ENCODE measurements at places on chromosomes 2 and 18. TPM values are rescaled to one million over a fixed set of nuclear protein-coding genes. Genes with fewer than 3 reads are reported as not detected.

The FAM237A gene
- total RNA-seq: not detected

DNA sequence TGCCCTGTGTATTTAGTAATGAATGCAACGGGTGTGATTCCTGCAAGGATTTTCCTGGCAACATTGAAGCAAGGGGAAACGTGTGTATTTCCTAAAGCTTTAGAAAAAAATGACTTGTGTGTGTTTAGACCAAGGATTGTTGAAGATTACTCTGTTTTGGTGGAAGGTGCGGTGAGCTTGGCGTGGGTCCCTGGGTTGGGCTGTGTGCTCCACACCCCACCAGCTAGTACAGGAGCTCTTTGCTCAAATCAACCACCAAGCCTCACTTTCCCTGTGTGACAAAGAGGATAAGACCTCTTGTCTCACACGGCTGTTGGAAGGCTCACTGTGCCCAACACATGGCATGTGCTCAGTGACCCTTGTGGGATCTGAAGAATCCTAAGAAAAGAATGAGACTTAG, 21.4 kb upstream of the GREB1 start:
- no peak overlapping the region for H3K4me3 ChIP-seq
- H3K27ac ChIP-seq: no peak overlapping the region
- no peaks in the 10 kb centered on the region for H3K36me3 ChIP-seq
- H3K27me3 ChIP-seq: no peaks in the 10 kb centered on the region
- no peak for DNase-seq

The SLC5A7 gene
- total RNA-seq: 0.48 TPM

GRCh38 chr2:170288859-170289258, 110.9 kb downstream of the MYO3B start:
- H3K27me3 ChIP-seq: no peaks in the 10 kb centered on the region
- H3K4me1 ChIP-seq: no peaks in the 10 kb centered on the region
- no peak overlapping the region for H3K4me3 ChIP-seq
- H3K27ac ChIP-seq: no peak overlapping the region
- H3K36me3 ChIP-seq: no peaks in the 10 kb centered on the region

DNA sequence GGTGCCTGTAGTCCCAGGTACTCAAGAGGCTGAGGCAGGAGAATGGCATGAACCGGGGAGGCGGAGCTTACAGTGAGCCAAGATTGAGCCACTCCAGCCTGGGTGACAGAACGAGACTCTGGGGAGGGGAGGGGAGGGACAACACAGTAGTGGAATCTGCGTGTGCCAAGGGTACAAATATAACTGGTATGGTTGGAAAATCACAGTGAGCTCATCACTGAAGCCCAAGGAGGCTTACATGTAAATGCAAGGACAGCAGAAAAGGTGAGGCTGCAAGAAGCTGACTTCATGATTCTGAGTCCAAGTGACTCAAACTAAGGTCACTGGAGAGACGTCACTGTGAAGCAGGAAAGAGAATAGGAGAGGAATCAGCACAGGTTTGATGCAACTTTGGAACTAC, 9.2 kb downstream of the SEPTIN10 start:
- H3K4me3 ChIP-seq: no peak overlapping the region
- no peak for DNase-seq
- H3K27me3 ChIP-seq: no peaks in the 10 kb centered on the region
- no peak overlapping the region for H3K27ac ChIP-seq
- H3K36me3 ChIP-seq: no peaks in the 10 kb centered on the region

The MGAT4A gene
- 43.7 TPM for total RNA-seq

DNA sequence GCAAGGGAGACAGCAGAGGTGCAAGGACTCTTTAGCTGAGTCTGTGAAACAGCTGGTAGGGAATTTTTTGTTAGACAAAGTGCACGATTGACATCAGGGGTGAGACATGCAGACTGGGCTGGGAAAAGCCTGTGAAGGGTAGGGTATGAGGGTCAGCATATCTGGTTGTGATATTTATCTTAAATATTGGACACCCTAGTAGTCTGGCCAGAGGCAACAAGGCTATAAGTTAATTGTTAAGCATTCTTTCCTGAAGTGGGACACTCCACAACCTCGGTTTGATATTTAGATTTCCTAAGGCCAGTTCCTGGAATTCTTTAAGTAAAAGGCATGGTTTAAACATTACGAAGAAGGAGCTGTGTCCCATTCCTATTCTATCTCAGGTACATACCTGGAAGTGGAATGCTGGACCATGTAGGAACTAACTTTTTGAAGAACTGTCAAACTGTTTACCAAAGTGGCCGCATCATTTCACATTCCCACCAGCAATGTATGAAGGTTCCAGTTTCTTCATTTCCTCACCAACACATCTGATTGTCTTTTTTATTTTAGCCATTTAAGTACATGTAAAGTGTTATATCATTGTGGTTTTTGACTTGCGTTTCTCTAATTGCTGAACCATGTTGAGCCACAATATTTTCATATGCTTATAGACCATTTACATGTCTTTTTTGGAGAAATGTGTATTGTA, 22.5 kb downstream of the EHBP1 start:
- H3K27ac ChIP-seq: no peak overlapping the region
- no peaks in the 10 kb centered on the region for H3K27me3 ChIP-seq
- no peak for DNase-seq
- H3K36me3 ChIP-seq: no peaks in the 10 kb centered on the region

The NGEF gene
- total RNA-seq: 1.9 TPM

The AMER3 gene
- total RNA-seq: 0.09 TPM

GRCh38 chr2:70767699-70768589, at the start of gene ADD2:
TSS of gene ADD2 (minus strand) at chr2:70768200. CDS start at chr2:70706408, 61,792 bp downstream.
- DNase-seq: peak; percentile 68
- H3K36me3 ChIP-seq: no peaks in the 10 kb centered on the region
- H3K4me1 ChIP-seq: peaks cover 8% of the 10 kb centered on the region
- H3K4me3 ChIP-seq: peak within 1 kb of the TSS; percentile 18

- H3K4me1 ChIP-seq: no peaks in the 10 kb centered on the region
- no peaks in the 10 kb centered on the region for H3K27me3 ChIP-seq
- H3K36me3 ChIP-seq: no peaks in the 10 kb centered on the region
- H3K27ac ChIP-seq: no peak overlapping the region
- H3K4me3 ChIP-seq: no peak overlapping the region
- DNase-seq: peak; percentile 13
Measured at GRCh38 chr2:193695367-193695766, 1500.6 kb upstream of the TMEFF2 start.

DNA sequence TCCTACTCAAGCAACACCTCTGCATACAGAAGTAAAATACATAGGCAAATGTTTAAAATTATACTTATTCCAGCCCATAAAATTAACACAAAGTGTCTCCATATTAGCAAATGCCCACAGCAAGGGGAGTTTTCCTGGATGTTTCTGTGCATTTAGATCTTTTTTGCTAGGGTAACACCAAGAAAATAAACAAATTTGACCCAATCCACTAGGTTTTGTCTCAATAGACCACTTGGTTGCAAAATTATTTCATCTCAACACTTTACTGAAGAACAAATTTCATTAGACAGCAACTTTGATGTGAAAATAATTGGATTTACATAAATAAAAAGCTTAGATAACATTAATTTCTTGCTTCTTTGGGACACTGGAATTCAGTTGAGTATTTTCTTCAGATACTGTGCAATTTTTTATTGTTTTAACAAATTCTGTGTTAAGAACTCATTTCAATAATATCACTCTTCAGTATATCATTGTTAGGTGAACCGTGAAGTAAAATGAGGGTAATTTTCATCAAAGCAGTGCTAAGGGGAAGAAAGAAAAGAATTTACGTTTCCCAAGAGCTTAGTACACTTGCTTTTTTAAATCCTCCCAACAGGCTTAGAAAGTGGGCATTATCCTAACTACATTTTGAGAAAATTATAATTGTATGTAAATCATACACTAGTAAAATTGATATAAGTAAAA, 133.5 kb upstream of the TTC39C start:
- H3K27ac ChIP-seq: no peak overlapping the region
- H3K4me3 ChIP-seq: no peak overlapping the region
- peaks cover 3% of the 10 kb centered on the region for H3K4me1 ChIP-seq
- no peaks in the 10 kb centered on the region for H3K27me3 ChIP-seq
- H3K36me3 ChIP-seq: no peaks in the 10 kb centered on the region

DNA sequence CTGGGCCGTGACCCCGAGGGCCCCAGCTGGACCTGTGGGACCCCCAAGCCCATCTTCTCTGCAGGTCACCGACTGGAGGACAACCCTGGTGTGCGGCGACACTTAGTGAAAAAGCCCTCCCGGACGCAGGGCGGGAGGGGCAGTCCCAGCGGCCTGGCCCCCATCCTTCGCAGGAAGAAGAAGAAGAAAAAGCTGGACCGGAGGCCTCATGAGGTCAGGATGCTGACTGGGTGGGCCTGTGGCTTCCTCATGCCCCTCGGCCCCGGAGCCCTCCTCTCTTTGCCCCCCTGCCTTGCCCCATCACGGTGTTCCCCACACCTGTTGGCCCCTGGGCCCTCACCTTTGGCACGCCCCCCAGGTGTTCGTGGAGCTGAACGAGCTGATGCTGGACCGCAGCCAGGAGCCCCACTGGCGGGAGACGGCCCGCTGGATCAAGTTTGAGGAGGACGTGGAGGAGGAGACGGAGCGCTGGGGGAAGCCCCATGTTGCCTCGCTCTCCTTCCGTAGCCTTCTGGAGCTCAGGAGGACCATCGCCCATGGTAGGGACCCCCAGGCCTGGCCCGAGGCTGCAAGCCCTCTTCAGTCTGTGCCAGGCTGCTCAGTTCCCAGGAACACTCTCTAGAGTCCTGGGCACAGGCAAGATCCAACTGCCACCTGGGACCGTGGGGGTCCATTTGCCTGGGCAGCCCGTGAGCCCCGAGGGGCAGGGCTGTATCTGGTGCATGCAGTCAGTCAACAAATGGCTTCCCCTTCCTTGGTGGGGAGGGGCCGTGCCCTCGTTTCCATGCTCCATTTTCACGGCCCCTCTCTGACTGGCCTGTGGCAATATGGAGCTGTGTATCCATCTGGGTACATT, 4.7 kb downstream of the SLC4A3 start:
- H3K36me3 ChIP-seq: peaks cover 6% of the 10 kb centered on the region
- H3K27me3 ChIP-seq: no peaks in the 10 kb centered on the region
- H3K27ac ChIP-seq: no peak overlapping the region

DNA sequence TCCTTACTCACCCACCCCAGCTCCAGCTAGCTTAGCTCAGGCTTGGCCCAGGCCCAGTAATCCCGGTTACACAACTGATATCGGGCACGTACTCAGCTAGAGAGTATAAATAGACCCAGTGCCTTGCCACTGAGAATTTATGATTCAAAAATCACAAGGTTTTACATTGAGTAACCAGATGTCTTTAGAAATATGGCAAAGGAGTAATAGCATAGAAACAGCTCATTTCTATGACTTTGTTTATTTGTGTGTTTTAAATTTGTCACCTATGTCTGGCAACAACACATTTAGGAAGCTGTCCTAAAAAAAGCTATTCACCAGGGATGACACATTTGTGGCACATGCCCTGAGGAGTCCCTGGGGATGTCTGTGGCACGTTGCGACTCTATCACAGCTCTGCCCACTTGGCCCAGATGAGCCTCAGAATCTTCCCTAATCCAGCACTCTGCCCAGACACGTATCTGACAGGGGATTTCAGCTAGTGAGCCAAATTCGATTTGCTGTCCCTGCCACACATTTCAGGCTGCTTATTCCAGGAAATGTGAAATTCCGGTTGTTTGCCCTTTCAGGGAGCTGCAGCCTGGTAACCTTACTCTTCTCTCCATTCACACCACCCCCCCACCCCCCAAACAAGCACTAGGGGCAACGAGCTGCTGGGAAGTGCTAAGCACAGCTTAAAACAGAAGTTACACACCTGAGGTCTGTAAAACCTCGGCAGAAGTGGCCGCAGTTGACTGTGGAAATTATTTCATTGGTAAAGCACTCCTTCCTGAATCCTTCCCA, 85.4 kb upstream of the ZCCHC2 start:
- peak overlapping the region; percentile 86 for H3K27ac ChIP-seq
- H3K4me1 ChIP-seq: peaks cover 6% of the 10 kb centered on the region
- no peak overlapping the region for H3K4me3 ChIP-seq
- H3K36me3 ChIP-seq: no peaks in the 10 kb centered on the region
- peak; percentile 81 for DNase-seq
- no peaks in the 10 kb centered on the region for H3K27me3 ChIP-seq

- no peaks in the 10 kb centered on the region for H3K27me3 ChIP-seq
- H3K4me3 ChIP-seq: no peak overlapping the region
- no peak for DNase-seq
- H3K36me3 ChIP-seq: no peaks in the 10 kb centered on the region
- no peak overlapping the region for H3K27ac ChIP-seq
Measured at GRCh38 chr18:49123431-49123830, 172.7 kb upstream of the SMAD7 start.

GRCh38 chr2:9797681-9798556, 45.4 kb upstream of the TAF1B start:
- H3K4me1 ChIP-seq: peaks cover 6% of the 10 kb centered on the region
- H3K27me3 ChIP-seq: no peaks in the 10 kb centered on the region
- no peaks in the 10 kb centered on the region for H3K36me3 ChIP-seq
- no peak overlapping the region for H3K27ac ChIP-seq
- H3K4me3 ChIP-seq: no peak overlapping the region
- no peak for DNase-seq

DNA sequence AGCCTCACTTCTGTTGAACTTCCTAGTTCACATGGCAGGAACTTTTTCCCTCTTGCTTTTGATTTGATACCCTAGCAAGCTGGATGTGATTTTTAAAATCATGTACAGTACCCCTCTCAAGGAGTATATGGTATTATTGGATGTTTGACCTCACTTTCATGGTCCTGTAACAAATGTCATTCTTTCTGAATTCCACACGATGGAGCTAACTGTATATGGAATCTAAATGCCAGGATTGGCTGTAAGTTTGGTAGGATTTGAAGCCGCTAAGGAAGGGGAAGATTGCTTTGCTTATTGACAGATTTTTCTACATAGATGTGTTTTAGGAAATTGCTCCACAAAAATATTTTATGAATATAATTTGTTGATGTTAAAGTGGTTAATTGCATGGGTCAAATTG, 18.3 kb downstream of the MAIP1 start:
- H3K4me3 ChIP-seq: no peak overlapping the region
- H3K27ac ChIP-seq: no peak overlapping the region
- H3K4me1 ChIP-seq: no peaks in the 10 kb centered on the region
- H3K36me3 ChIP-seq: peaks cover 4% of the 10 kb centered on the region
- no peaks in the 10 kb centered on the region for H3K27me3 ChIP-seq

DNA sequence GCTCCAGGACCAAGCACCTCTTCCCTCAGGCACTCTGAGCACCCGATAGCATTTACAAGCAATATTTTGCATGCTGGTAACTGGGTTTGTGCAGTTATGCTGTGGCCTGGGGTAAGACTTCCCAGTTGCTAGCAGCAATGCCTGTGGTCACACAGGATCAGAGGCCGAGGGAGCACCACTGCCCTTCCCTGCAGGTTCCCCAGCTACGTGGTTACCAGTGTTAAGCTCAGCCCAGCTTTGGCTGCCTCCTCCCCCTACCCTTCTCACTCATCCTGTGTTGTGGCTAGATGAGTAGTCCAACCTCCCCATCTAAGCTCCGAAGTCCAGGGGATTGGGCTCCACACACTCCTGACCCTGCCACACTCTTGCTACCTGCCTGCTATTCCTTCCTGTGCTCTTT, 141.1 kb downstream of the CELF4 start:
- no peak for DNase-seq
- no peaks in the 10 kb centered on the region for H3K36me3 ChIP-seq
- no peaks in the 10 kb centered on the region for H3K27me3 ChIP-seq
- no peak overlapping the region for H3K4me3 ChIP-seq
- H3K27ac ChIP-seq: no peak overlapping the region

- peak within 1 kb of the TSS; percentile 88 for H3K27ac ChIP-seq
- H3K27me3 ChIP-seq: no peaks in the 10 kb centered on the region
- H3K4me1 ChIP-seq: no peaks in the 10 kb centered on the region
Measured at GRCh38 chr2:174597345-174598047, at the start of gene WIPF1. TSS of gene WIPF1 (minus strand) at chr2:174597804. CDS start at chr2:174585573, 12,231 bp downstream.

The NEU4 gene
- total RNA-seq: 0.43 TPM

The PRADC1 gene
- total RNA-seq: 20.7 TPM

The AOX1 gene
- 48.5 TPM for total RNA-seq

The TGFA gene
- 1.9 TPM for total RNA-seq
